NCI-H1417 (cell line): ENCODE measurements at places on chromosomes 3 and 15.

DNA sequence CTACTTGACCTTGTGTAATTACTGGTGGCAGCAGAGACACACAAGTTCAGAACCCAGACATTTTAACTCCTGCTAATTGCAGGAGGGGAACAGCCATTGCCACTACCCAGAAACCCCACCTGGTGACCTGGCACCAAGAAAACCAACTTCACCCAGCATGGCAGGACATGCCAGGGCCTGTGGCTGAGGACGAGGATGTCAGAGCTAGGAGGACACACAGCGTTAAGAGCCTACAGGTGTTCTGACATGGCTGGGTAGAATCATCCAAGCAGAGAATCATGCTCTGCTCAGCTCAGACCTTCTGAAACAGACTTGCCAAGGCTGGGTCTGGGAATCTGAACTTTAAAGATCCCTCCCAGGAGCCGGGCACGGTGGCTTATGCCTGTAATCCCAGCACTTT lies 11.7 kb upstream of the SPATA12 start:
- DNase-seq = peak; percentile 40

GRCh38 chr15:89836267-89837133 lies 21.8 kb upstream of the ANPEP start:
- DNase-seq = no peak

DNA sequence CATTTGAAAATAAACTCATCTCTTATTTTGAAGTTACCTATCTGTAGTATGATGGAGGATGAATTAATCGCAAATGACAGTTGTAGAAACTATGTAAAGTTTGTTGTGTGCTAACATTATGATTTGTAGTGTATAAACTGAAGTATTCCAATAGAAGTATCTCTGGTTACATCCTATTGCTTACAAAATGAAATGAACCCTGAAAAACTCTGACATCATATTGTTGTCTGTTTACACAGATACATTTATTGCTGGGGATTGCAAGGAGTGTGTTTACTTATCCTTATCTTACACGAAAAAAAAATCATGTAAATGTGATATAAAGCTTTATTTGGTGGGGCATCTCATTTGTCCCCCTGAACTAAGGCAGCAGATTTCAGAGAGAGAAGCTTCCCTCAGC lies 2.6 kb upstream of the ABHD10 start:
- DNase-seq = no peak

DNA sequence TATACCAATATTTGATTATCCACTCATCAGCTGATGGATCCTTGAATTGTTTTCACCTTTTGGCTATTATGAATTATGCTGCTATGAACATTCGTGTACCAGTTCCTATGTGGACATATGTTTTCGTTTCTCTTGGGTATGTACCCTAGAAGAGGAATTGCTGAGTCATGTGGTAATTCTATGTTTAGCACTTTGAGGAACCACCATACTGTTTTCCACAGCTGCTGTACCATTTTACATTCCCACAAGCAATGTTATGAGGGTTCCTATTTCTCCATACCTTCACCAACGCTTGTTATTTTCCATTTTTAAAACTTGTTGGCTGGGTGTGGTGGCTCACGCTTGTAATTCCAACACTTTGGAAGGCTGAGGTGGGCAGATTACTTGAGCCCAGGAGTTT lies 62.9 kb downstream of the RPLP1 start:
- DNase-seq = no peak

DNA sequence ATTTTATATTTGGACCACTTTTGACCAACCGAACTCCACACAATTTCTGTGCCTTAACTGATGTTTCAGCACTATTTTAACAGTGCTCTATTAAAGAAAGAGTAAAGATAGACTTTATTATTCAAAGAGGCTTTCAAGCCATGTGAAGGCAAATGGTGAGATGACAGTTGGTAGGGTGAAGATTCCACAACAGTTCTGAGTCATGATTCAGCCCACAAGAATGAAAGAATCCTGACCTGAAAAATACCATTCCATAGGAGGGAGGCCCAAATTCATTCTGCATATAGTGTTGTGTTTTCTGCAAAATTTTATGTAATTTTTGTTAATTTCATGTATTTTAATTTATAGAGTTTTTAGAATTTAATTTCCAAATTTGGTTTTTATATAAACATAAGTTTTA lies 135.6 kb upstream of the STAC start:
- no peak for DNase-seq

GRCh38 chr15:59266028-59266427 lies 59.4 kb downstream of the LDHAL6B start:
- DNase-seq = no peak

DNA sequence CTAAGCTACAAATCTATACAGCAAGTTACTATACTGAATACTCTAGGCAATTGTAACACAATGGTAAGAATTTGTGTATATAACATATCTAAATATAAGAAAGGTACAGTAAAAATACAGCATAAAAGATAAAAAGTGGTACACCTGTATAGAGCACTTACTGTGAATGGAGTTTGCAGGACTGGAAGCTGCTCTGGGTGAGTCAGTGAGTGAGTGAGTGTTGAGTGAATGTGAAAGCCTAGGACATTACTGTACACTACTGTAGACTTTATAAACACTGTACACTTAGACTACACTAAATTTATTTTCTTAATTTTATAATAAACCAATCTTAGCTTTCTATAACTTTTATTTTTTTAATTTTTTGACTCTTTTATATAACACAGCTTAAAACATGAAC lies 123.1 kb downstream of the ZMAT3 start:
- DNase-seq = no peak

DNA sequence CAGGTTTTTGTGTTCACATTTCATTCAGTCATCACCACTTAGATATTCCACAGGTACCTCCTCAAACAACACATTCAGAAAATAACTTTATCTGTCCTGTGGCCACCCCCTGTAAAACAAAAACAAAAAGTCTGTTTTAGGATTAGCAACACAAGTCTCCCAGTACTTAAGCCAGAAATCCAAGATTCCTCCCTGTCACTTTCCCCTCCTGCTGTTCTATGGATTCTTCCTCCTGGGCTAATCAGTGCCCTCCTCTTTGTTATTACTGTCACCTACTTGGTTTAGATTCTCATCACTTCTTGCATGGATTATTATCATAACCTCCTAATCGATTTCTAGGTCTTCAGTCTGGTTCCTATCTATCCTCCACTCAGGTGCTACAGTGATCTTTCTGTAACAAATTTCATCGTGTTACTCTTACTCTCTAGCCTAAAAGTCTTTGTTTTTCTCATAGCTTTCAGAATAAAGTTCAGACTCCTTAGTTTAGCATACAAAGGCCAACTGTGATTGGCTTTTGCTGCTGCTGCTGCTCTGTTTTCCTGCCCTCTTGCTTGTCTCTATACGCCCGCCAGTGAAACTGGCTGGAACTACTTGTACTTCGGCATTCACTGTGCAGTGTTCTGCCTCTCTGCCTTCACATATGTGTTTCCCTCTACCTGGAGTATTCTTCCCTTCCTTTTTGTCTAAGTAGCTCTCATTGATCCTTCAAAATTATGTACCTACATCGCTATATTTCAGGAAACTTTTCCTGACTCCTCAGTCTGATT lies 32.2 kb downstream of the PPP2R3A start:
- DNase-seq = no peak

- DNase-seq = no peak
These were observed 7.1 kb downstream of the LRRK1 start for GRCh38 chr15:100926258-100926657.

- DNase-seq = no peak
These were observed 64.9 kb upstream of the SUCLG2 start for GRCh38 chr3:67719333-67719732.

DNA sequence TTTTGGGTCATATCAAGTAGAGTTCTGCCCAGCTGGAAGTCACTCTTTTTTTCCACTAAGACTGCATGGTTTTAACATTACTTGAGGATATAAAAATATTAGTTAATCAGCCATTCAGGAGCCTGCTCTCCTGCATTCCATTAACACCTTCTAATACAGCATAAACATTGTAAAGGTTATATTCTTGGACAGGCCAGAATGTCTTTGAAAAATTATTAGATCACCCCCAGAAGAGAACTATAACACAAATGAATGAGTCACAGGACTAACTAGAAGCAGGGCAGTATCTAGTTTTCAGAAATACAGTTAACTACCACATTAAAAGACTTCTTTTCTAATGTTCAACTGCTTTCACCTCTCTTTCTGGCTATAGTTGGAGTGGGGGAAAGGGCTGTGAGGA lies 80.9 kb downstream of the THBS1 start:
- DNase-seq = no peak
